ENCODE measurements at places on chromosomes 5 and 9.

DNA sequence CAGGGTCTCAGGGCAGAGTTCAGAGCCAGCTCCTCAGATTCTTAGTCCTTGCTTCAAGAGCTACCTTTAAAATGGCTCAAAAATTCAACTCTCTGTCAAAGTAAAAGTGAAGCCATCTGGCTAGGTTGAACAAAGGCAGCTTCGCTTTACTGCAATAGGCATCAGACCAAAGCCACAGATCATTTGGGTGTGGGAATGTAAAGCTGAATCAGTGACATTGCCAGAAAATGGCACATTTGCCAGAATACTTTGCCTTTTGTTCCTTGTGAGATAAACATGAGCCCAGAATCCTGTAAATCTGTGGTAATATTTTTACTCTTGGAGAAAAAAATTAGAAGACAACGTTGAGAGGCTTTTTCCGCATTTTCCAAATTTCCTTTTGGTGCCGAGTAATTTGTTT, 210.5 kb downstream of the PALM2AKAP2 start:
- no peak for DNase-seq

DNA sequence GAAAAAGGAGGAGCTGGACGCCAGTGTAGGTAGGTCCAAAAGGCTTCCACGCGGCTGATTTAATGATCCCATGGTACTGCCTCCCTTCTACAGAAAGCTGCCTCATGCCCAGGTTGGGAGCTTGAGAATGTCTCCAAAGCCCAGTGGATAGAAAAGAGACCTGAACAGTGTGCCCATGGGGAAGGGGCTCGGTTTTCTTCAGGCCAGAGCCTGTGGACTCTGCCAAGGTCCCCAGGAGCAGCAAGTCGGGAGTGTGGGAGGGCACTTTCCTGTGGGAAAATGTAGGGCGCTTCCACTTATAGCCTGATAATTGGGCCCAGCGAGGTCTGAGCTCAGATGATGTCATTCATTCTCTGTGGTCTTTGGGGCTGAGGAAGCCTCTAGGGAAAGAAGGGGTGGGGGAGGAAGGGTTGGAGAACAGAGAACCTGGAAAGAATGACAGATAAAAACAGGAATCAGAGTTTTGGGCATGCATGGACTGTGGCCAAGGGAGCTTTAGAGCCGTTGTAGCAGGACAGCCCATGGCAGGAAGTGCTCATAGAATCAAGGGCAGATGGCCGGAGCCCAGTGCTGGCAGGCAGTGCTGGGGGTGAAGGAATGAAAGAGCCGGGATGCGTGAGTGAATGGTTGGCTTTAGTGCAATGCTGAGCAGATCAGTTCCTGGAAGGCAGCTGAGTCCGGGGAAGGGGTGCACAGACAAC, 42.5 kb upstream of the SH3PXD2B start:
- no peak for DNase-seq

DNA sequence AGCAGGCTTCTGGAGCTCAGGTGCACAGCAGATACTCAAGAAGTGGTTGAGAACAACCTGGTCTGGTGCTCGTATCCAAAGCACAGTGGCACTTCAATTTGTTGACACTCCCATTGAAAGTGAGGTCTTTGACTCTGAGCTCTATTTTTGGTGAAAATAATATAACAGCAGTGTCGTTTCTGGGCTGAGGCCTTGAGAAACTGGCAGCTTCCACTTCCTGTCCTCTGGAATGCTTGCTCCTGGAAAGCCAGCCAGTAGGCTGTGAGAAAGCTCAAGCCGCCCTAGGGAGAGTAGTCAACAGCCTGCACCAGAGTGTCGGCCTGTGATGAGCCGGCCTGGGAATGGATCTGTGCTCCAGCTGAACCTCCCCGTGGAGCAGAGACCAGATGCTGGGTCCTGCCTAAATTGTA, 6.8 kb upstream of the SUSD3 start:
- no peak for DNase-seq

DNA sequence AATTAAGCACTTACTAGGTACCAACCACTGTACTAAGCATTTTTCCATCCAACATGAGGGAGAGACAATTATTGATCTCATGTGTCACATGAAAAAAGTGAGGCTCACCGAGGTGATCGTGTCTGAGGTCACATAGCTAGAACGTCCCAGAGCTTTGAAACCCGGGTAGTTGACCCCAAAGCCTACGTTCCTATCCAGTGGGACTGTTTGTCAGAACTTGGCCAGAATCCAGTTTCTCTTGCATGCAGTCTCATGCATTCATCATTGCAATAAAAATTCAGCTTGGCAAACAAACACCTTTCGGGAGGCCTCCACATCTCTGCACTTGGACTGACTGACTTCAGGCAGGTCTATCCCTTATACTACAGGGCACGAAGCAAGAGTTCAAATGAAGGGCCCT, 23.4 kb upstream of the FAT2 start:
- no peak for DNase-seq

GRCh38 chr5:138542180-138542955, 668 bp downstream of the ETF1 start:
- no peak for DNase-seq

DNA sequence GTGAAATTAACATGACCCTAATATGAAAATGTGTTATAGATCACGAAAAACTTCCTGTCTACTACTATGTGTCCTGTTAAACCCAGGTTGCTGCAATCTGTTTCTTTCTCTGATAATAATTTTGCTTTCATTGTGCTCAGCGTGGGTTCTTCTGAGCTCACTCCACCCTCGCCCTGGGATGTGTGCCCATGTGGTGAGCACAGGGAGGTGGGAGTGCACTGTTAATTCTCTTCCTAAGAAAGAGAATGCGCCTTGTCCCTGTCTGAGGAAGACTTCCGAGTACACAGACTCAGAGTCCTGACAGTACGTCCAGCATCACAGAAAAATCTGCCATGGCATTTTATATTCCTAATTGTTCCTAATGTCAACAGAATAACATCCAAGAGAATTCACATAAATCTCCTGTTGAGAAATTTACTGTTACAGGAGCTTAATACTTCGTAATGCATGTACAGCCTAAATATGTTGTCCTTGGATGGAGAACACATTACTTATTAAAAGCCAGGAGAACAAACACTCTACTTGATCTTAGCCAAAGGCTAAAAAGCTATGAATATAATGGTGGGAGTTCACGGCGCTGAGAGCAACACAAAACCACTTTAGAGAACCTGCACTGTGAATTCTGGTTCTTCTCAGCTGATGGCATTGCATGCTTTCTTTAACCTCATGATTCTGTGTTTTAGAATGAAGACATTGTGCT, 102.6 kb downstream of the PDE4D start:
- DNase-seq = no peak

GRCh38 chr5:93704996-93705395, 36.4 kb downstream of the POU5F2 start:
- no peak for DNase-seq

GRCh38 chr5:171595401-171595800, 176.0 kb downstream of the FGF18 start:
- DNase-seq = no peak

Measured in stimulated activated CD4-positive, alpha-beta T cell treated with anti-CD3 and anti-CD28 coated beads, Interleukin-15, amount 100 ng/mL, for 1 hour (primary cell).